ENCODE measurements at places on chromosomes 2 and 18.

DNA sequence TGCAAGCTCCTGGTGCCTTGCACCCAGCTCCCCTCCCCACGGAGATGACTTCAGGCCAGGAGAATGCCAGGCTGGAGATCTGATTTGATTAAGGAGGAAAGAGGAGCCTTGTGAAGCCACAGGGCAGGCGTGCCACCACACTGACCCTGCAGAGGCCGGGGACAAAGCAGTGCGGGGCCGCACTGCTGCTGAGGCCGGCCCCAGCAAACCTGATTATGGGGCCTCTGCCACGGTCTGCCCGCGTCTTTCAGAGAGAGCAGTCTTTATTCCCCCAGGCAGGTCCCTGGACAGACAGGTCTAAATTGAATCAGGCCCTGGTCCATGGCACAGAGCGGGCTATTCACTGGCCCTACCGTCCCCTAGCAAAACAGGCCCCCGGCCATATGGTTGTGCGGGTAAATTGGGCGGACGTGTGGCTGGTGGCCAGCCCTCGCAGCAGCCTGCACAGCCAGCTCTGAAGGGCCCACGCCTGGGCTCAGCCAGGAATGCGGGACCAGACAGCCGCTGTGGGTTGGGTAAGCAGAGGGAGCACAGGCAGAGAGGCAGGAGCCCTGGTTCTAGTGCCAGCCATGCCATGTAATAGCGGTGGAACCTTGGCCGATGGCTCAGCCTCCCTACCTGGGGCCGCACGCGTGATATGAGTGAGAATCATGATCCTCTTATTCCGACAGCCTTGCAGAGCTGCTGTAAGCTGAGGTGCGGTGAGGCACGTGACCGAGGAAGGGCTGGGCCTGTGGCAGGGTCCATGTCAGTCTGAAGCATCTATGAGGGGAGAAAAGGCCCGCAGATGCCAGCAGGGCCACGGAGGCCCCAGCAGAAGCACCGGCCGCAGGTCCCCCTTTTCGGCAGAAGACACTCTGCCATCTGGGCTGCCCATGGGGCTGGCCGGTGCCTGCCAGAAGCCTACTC, 97.3 kb upstream of the MYCN start:
- DNase-seq: no peak

- peak; percentile 25 for DNase-seq
These were observed 114.0 kb downstream of the FAM210A start for GRCh38 chr18:13612196-13612997.

- no peak for DNase-seq
These were observed 118.8 kb downstream of the ZBTB7C start for GRCh38 chr18:48290162-48290926.

GRCh38 chr18:54440292-54440691, 82.6 kb downstream of the C18orf54 start:
- no peak for DNase-seq

- no peak for DNase-seq
These were observed 21.8 kb upstream of the NOSTRIN start for GRCh38 chr2:168780669-168781071.

GRCh38 chr2:202643012-202643858, 8.5 kb downstream of the FAM117B start:
- no peak for DNase-seq

GRCh38 chr2:147373800-147374422, 470.9 kb upstream of the ACVR2A start:
- DNase-seq: no peak

GRCh38 chr18:60466677-60467076, 94.1 kb upstream of the MC4R start:
- no peak for DNase-seq

DNA sequence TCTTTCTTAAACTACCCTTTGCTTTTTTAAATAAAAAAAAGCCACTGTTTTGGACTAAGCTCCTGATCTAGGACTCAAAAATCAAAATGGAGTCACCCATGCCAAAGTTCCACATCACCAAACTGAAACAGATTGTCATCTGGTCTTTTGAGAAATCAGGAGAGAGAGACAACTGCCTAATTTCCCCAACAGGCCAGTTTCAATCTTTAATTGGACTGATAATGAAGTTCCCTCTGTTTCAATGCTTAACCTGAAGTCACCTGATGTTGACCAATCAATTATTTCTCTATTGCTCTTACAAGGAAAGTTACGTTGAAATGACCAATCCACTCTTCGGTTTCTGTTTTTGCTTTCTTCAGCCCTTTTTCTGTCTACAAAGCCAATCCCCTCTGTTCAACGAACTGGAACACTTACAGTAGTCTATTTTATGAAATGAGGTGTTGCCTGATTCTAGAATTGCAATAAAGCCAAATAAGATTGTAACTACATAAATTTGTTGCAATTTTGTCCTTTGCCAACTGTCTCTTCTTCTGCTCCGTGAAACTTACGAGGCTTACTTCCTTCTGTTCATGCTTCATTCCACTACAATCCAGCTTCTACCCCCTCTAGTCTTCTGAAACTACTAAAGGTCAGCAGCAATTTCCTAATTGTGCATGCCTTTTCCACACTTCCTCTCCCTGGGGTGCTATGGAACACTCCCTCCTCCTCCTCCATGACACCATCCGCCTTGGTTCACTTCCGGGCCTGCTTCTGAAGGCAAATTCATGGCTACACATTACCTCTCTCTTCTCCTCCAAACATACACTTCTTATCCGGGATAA, 95.2 kb upstream of the CD302 start:
- DNase-seq: peak; percentile 84

- peak; percentile 61 for DNase-seq
These were observed 11.4 kb upstream of the MAPRE2 start for GRCh38 chr18:35029770-35030169.

- DNase-seq: no peak
These were observed 407.4 kb upstream of the LRRTM1 start for GRCh38 chr2:80711915-80712314.

DNA sequence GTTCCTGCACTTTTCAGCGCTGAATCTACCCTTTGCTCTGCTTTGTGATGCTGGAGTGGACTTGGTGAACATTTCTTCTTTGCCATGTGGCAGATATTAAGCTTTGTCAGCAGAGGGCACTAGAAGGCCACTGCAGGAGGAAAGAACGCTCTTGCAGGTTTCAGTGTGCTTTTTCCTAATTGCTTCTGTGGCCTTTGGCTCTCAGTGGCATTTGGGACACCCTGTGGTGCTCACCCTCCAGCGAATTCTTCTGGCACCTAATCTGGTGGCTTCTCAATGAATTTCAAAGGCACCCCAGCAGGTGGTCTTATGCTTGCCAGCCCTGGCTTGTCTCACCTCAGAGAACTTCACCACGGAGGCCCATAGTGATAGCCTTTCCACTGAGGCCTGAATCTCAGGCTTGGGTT, 146.7 kb downstream of the MYO3B start:
- DNase-seq: peak; percentile 40

GRCh38 chr2:165852394-165852793, 58.3 kb upstream of the GALNT3 start:
- no peak for DNase-seq

DNA sequence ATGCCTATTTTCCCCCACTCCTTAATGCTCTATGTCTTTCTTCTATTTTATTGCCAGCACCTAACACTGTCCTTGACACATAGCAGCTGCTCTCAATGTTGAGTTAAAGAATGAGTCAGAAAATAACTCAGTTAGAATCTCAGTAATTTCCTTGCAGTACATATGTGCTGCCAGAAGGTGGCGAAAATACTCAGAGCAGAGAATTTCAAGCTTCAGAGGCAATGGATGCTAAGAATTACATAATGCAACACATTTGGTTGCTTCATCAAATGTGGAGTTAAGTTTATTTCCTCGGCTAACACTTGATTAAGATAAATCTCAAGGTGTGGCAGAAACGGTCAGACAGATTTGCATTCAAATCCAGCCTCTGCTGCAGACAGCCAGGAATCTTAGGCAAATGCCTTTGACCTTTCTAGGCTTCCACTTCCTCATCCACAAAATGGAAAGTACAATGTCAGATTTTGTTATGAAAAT, 105.6 kb downstream of the VSNL1 start:
- peak; percentile 86 for DNase-seq

DNA sequence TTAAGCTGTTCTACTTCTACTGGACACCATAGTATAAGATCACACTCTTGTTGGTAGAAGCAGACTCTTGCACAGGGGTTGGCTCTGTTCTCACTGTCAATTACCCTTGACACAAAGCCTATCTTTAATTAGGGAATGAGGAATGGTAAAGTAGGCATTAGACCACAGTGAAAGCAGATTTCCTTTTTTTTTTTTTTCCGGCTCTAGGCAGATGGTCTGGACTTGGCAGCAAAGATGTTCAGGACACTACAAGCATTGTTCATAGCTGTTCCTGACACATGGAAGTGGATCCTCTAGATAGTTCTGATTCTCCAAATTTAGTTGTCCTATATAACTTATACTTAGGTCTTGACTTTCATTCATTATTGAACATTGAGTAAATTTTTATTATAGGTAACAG, 672.2 kb upstream of the CELF4 start:
- no peak for DNase-seq

DNA sequence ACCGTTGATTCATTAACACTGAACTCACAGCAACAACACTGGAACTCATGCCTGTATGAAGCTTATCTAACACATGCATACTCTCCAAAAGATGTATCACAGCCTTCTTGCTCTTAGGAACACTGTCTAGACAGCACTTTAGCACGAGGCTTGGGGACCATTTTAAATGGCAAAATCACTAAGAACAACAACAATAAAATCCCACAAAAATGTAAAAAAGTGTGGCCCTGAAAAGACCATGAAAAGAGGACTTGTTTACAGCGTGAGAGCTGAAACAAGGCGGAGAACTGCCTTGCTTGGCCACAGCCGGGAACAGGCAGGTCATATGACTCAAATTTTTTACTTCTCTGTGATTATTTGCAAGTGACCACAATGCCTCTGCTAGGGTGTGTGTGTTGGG, 48.1 kb downstream of the CHN1 start:
- DNase-seq: no peak

- DNase-seq: peak; percentile 59
These were observed 125.8 kb upstream of the HNMT start for GRCh38 chr2:137838255-137839092.

DNA sequence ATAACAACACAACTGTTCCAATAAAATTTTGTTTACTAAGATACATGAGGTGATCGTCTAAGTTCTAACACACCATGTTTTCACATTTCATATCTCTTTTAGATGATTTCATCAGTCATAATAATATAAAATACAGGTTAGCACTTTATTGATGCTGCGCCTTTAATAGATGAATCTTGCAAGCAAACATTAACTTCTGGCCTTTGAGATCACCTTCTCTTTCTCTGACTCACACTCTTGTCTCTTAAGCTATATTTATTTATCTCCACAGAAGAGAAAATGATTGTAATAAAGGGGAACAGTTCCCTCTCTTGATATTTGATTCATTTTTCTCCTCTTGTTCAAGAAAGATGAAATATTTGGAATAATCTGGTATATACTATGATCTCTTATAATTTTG, 603.3 kb upstream of the POU3F3 start:
- no peak for DNase-seq

DNA sequence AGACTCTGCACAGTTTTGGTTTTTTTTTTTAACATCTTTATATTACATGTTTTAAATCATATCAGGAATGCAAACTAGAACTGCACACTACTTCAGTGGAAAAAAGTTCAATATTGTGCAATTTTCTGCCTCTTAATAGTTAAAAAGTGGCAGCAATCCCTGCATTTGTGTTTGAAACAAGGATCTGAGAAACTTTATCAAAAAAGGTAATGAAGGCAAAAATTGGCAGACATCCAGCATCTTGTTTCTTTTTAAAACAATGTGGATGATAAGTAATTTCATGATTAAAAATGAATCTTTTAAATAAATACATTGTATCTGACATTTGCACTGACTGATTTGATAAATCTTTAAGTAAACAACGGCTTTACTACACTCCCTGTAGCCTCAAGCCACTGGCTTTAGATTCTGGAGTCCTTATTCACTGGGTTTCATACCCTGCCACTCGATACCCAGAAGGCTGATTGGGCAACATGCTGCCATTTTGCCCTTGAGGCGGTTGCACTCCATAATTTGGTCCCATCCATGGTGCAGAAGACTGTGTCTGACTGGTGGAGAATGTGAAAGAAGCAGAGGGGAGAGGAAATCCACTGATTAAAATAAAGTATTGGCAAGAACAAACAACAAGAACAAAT, 21.6 kb upstream of the C2orf42 start:
- no peak for DNase-seq

GRCh38 chr2:240365971-240366471, 69.4 kb upstream of the GPC1 start:
- DNase-seq: no peak

- no peak for DNase-seq
These were observed 7.1 kb downstream of the CKAP2L start for GRCh38 chr2:112757265-112757664.

DNA sequence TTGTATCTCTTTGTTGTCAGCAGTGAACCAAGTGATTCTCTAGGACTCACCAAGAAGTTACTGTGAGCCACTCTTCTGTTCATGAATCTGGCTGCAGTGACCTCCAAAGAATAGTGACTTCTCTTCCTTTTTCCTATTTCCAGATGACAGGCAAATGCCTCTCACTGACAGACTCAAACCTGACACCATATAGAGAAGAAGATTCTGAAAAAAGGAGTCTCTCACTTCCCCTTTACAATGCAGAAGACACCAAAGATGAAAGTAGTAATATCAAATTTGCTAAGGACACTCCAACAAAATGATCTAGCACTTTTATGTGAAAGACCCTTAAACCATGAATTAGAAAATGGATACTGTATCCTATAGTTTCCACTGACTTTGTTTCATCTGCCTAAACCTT, 44.4 kb upstream of the SETBP1 start:
- DNase-seq: peak; percentile 7

- no peak for DNase-seq
These were observed 41.2 kb downstream of the SLC9A2 start for GRCh38 chr2:102660574-102660973.

GRCh38 chr18:41731884-41732283, 223.2 kb upstream of the PIK3C3 start:
- no peak for DNase-seq

- DNase-seq: no peak
These were observed 85.4 kb downstream of the DPP4 start for GRCh38 chr2:161988589-161988988.

DNA sequence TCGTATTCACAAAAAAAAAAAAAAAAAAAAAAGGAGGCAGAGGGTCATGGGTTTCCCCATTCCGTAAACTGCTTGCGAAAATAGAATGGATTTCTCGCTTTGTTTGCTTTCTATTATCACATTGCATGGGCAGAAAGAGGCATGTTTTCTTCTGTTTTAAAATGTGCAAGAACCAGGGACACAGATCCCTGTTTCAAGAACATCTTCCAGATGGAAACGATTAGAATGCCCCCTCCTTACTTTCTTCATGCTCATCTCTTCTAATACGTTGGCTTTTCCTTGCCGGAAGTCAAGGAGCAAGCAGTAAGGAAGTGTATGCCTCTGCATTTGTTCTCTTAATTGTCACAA, 51.0 kb upstream of the ZNF516 start:
- peak; percentile 63 for DNase-seq

GRCh38 chr2:29022679-29023078, 41.6 kb downstream of the TOGARAM2 start:
- DNase-seq: no peak

DNA sequence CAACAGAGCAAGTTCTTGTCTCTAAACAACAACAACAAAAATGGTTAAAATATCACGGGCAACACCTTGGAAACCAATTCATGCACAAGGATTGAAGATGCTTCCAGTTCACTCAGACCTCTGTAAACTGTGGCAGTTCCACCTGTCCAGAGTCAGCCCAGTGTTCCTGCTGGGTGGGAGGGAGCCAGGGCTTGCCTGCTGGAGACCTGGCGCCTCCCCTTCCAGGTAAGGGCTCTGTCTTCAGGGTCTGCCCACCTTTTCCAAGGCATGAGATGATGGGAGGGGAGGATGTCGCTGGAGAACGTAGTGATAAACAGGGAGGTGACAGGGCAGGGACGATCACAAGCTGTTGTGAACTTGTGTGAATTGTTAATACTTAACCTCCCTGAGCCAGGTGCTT, 9.8 kb upstream of the GPC1 start:
- no peak for DNase-seq

Data from suppressor macrophage treated with lipopolysaccharide for 4 hours (primary cell).